Heart left ventricle (tissue), 16 donors: ENCODE measurements at places on chromosomes 3 and 15. TPM values are rescaled to one million over a fixed set of nuclear protein-coding genes. Genes with fewer than 3 reads are reported as not detected.

- no peaks in the 10 kb centered on the region for H3K27me3 ChIP-seq
- H3K36me3 ChIP-seq: no peaks in the 10 kb centered on the region
- no peak for DNase-seq
- no peak overlapping the region for H3K4me3 ChIP-seq
- no peak overlapping the region for H3K27ac ChIP-seq
These were observed 109.6 kb upstream of the ZNF385D start for GRCh38 chr3:21860657-21861056.

DNA sequence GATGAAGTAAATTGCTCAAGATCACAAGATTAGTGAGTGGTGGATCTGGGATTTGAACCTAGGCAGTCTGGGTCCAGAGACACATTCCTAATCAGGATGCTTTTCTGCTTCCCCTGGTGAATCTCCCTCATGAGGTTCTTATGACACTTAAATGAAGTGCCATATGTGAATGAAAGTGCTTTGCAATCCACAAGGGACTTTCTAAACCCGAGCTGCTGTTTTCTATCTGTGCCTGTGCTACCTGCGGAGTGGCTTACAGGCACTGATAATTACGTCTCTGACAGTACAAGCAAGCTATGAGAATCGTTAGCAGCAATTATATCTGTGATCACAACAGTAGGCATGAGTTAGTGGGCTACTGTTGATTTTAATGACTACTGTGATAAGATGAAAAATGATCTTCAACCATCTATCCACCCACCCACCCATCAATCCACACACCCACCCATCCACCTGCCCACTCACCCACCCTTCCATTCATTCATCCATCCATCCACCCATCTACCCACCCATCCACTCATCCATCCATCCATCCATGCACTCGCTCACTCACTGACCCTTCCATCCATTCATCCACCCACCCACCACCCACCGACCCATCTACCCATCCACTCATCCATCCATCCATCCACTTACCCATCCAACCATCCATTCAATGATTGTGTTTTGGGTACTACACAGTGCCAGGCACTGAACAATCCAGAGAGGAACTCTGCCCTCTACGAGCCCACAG is 51.8 kb downstream of the ATP2B2 start:
- no peak overlapping the region for H3K4me3 ChIP-seq
- no peaks in the 10 kb centered on the region for H3K36me3 ChIP-seq
- peaks cover 34% of the 10 kb centered on the region for H3K27me3 ChIP-seq
- no peak overlapping the region for H3K27ac ChIP-seq
- DNase-seq: no peak

NOX5 gene
- 0.08 TPM for total RNA-seq

TRH gene
- not detected for total RNA-seq

DNA sequence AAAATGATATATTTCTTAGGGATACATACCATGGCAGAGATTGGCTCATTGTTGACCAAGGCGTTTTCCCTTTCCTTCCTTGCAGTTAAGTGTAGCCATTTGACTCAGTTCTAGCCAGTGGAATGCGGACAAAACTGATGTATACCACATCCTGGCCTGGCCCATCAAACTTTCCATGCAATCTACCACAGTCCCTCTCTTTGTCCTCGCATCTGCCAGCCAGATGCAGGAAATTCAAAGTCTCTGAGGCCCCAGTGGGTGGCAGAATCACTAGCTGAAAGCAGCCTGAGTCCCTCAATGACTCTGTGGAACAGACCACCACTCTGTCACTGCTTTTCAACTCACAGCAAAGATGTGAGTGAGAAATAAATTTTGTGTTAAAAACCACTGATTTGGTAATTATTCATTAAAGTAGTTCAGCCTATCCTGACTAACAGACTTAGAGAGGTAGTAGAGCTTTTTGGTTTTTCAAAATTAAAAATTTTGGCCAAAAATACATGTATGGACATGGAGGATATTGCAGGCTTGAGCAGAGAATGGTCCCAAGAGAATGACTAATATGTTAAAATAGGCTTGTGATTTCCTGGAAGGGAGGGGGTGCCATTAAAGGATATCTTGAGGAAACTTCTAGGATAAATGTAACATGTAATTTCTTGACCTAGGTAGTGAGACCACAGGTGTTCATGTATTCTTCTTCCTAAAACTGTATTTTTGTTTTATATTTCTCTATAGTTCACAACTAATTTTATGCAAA is 10.9 kb downstream of the LRRFIP2 start:
- H3K27me3 ChIP-seq: no peaks in the 10 kb centered on the region
- no peaks in the 10 kb centered on the region for H3K36me3 ChIP-seq
- DNase-seq: no peak
- no peak overlapping the region for H3K4me3 ChIP-seq
- no peak overlapping the region for H3K27ac ChIP-seq

DNA sequence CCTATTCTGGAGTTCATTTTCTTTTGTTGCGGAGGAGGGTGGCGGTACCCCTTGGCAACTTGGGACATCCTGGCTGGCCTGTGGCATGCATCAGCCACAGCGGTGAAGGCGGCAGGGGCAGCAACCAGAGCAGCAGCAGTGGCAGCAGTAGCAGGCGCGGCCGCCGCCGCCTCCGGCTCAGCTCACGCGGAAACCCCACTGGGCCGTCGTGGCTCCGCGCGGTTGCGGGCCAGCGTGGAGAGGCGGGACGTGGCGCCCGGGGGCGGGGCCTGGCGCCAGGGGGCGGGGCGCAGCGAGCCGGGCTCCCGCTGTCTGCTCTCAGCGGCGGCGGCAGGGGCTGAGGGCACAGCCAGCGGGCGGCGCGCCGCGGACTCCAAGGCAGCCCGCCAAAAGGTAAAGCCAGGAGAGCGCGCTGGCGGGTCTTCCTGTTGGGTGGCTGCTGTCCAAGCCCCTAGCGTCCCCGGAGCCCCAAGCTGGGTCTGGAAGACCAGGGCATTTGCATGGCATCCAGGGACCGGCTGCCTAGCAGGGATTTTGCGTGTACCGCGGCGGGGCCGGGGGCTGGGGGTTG is 334.4 kb upstream of the THRB start:
- H3K36me3 ChIP-seq: no peaks in the 10 kb centered on the region
- peak; percentile 18 for DNase-seq
- peak overlapping the region; percentile 61 for H3K4me3 ChIP-seq
- H3K27me3 ChIP-seq: peaks cover 28% of the 10 kb centered on the region

GRCh38 chr3:177396733-177397132 is 199.5 kb upstream of the TBL1XR1 start:
- DNase-seq: no peak
- H3K27ac ChIP-seq: no peak overlapping the region
- no peaks in the 10 kb centered on the region for H3K36me3 ChIP-seq
- no peak overlapping the region for H3K4me3 ChIP-seq
- H3K4me1 ChIP-seq: no peaks in the 10 kb centered on the region

- H3K27me3 ChIP-seq: no peaks in the 10 kb centered on the region
- no peak overlapping the region for H3K27ac ChIP-seq
- H3K4me3 ChIP-seq: no peak overlapping the region
- no peaks in the 10 kb centered on the region for H3K36me3 ChIP-seq
- DNase-seq: no peak
- H3K4me1 ChIP-seq: no peaks in the 10 kb centered on the region
These were observed 85.0 kb downstream of the RAB11A start for GRCh38 chr15:65954289-65954741.

DNA sequence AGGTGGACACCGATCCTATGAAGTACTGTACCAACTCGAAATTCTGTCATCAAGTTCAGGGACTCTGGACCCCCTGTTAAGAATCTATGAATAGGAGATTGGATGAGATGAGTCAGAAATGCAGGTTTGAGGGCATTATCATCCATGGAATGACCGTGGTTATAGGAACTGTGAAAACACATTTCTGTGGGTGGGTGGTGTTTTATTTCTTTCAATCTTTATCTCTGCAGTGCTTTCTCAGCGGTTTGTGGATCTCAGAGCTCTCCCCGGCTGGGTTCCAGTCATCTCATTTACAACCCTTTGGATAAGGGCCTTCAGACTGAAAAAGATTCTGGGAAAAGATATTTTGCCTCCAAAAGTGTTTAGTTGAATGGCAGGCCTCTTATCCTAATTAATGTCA is 5.4 kb upstream of the ABHD17C start:
- H3K36me3 ChIP-seq: no peaks in the 10 kb centered on the region
- no peak overlapping the region for H3K4me3 ChIP-seq
- no peaks in the 10 kb centered on the region for H3K27me3 ChIP-seq
- no peak overlapping the region for H3K27ac ChIP-seq
- no peaks in the 10 kb centered on the region for H3K4me1 ChIP-seq

GRCh38 chr3:45417930-45418847 is 29.8 kb downstream of the LARS2 start:
- H3K4me1 ChIP-seq: no peaks in the 10 kb centered on the region
- no peak overlapping the region for H3K27ac ChIP-seq
- no peak for DNase-seq
- H3K27me3 ChIP-seq: no peaks in the 10 kb centered on the region

GRCh38 chr3:106103383-106103782 is 234.6 kb upstream of the CBLB start:
- DNase-seq: no peak
- H3K36me3 ChIP-seq: no peaks in the 10 kb centered on the region
- no peak overlapping the region for H3K27ac ChIP-seq
- no peak overlapping the region for H3K4me3 ChIP-seq
- H3K4me1 ChIP-seq: no peaks in the 10 kb centered on the region

DNA sequence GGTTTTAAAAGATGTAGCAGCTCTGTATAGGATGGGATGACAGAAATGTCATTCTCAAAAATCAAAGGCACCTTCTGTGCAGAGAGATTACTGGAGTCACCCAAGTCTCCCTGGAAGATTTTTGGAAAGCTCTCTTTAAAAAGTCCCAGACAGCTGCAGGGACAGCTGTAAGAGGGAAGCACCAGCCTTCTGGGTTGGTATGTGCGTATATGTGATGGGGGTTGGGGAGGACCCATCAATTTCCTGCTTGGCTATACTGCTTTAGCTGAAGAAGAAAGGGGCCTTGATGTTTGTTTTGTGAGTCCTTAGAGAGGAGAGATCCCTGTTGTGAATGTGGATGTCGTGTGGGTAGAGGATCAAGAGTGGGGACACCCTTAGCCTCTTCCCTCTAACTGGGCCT is 5.4 kb upstream of the SEC11A start:
- no peaks in the 10 kb centered on the region for H3K4me1 ChIP-seq
- no peak for DNase-seq
- H3K36me3 ChIP-seq: no peaks in the 10 kb centered on the region
- no peak overlapping the region for H3K27ac ChIP-seq

- H3K27me3 ChIP-seq: no peaks in the 10 kb centered on the region
- no peak overlapping the region for H3K4me3 ChIP-seq
- no peaks in the 10 kb centered on the region for H3K4me1 ChIP-seq
- H3K27ac ChIP-seq: no peak overlapping the region
These were observed 8.6 kb upstream of the TRIM59 start for GRCh38 chr3:160458151-160458550.

DNA sequence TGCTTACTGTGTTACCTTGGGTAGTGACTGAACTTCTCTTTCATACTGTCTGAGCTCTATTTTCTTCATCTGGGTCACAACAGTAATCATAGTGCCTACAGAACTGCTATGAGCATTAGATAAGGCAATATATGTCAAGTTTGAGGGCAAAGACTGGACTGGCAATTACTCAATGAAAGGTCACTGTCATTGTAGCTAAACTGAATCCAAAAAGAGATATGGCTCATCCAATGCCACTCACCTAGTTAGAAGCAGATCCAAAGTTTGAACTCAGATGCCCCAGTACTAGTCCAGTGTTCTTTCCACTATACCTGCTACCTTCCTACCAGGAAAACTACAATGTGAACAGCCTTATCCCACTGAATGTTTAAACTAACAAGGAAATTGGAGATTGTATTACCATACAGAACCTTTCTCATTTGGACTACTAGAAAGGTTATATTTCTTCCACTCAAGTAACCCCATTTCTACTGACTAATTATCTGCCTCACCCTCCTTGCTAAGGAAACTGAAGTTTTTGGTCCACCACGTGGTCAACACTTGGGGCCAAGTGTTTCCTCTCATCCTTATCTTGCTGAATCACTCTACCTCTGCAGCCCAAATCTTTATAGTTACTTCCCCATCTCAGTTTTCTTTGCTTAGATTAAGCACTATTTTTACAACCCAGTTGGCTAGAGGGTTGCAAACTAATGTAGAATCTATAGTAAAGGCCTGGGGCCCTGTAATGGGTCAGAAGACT is 202.3 kb upstream of the LPP start:
- no peaks in the 10 kb centered on the region for H3K27me3 ChIP-seq
- H3K4me1 ChIP-seq: peaks cover 34% of the 10 kb centered on the region
- no peak for DNase-seq

DNA sequence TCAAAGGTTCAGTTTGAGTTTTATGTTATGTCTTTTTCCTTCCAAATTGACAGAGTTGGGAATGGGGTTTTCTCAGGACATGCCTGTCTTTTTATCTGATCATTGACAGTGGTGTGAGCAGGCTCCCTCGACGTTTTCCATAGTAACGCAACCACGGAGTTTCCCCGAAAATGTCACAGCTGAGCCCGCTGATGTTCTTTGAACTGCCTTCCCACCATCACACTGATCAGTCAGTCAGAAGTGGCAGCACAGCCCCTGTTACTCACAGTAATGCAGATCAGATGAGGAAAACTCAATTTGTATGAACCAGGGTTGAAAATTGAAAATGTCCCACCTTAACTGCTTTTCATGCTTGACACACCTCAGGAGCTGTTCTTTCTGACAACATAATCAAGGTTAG is 210.4 kb downstream of the NECTIN3 start:
- DNase-seq: no peak
- H3K4me1 ChIP-seq: no peaks in the 10 kb centered on the region
- no peak overlapping the region for H3K4me3 ChIP-seq
- no peaks in the 10 kb centered on the region for H3K27me3 ChIP-seq

DNA sequence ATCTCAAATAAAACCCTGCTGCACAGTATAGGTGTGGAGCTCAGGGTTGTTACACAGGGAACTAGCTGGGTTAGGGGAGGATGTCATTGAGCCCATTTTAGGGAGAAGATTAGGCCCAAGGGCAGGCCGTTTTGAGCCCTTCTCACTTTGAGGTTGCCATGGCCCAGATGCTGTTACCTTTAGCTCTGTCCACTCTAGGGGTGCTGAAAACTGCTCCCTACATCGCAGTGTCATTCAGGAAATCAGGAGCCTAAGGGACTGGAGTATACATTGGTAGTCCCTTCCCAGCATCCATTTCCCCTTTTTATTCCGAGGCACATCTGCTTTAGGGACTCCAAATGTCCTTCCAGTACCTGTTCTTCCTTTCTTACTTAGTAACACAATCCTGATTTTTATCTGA is 79.0 kb upstream of the SELENOK start:
- no peaks in the 10 kb centered on the region for H3K36me3 ChIP-seq
- no peak overlapping the region for H3K4me3 ChIP-seq
- no peak overlapping the region for H3K27ac ChIP-seq
- no peak for DNase-seq
